ENCODE measurements at places on chromosomes 6 and 20.

GRCh38 chr6:149938571-149939355 lies 3.1 kb upstream of the ULBP2 start:
- peak; percentile 28 for DNase-seq

DNA sequence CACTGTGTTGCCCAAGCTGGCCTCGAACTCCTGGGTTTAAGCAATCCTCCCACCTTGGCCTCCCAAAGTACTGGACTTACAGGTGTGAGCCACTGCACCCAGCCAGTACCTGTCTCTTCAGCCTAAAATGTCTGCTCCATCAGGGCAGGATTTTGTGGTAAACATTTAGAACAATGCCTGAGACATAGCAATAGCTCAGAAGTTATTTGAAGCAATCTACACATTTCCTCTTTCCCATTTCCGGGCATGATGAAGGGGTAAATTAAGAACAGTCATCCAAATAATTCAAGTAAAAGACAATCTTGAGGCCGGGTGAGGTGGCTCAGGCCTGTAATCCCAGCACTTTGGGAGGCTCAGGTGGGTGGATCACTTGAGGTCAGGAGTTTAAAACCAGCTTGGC lies 69.0 kb upstream of the ZNF217 start:
- no peak for DNase-seq

DNA sequence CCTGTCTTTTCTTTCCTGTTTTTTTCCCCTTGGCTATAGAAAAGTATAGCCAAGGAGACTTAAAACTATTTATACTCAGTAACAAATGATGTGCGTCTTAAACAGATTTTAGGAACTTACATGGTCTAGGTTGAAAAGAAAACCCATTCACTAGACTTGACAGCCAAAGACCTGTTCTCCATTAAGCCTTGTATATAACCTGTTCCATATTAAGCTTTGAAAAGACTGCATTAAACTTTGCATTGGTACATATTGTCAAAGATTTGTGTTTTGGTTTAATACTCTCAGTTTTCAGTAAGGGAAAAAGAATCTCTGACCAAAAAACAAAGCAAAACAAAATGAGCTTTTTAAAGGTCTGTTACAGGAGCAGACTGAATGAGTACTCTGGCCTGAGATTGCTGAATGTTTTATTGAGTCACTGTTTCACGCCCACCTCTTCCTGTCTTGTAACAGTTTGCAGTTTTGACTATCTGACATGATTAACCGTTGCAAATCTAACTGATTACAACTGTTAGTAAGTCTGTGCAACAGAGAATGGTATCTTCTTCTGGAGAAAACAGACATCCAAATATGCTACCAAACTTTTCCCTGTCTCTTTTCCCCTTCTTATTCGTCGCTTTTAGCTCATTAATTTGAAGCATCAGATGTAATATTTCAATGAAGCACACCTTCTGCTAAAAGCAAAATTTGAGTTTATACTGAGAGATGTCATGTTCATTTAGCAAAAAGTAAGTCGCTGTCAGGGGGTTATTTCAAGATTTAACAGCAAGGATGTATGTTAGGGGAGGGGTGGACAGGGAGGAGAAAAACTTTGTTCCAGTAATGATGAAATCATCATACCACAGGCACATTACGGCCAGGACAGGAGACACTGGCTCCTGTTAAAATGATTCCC lies 59.1 kb upstream of the SUPT3H start:
- DNase-seq: peak; percentile 20

GRCh38 chr20:62686869-62687830 lies 21.5 kb upstream of the NTSR1 start:
- no peak for DNase-seq

GRCh38 chr6:16764188-16764950 lies 3.1 kb upstream of the ATXN1 start:
- DNase-seq: no peak

GRCh38 chr20:4076033-4076432 lies 60.7 kb upstream of the RNF24 start:
- no peak for DNase-seq

GRCh38 chr6:145621776-145622175 lies 113.5 kb downstream of the EPM2A start:
- no peak for DNase-seq

- no peak for DNase-seq
These were observed 66.5 kb upstream of the PIM1 start for GRCh38 chr6:37103169-37104039.

- DNase-seq: no peak
These were observed 49.7 kb downstream of the THEMIS start for GRCh38 chr6:127851197-127851596.

GRCh38 chr20:38325167-38325566 lies 21.1 kb upstream of the LBP start:
- DNase-seq: no peak

DNA sequence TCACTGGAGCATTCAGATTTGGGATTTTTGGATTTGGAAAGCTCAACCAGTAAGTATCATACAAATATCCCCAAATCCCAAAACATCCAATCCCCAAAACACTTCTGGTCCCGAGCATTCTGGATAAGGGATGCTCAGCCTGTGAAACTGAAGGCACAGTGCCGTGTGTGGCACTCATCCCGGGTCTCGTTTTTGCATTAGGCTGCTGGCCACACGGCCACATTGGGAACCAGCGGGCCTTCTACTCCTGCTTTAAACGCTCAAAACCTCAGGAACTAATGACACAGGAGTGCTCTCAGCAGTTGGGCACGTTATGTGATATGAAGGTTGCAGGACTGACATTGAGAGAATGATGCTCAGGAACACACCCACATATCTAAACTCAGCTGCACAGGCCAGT lies 35.6 kb downstream of the PSMG4 start:
- no peak for DNase-seq

DNA sequence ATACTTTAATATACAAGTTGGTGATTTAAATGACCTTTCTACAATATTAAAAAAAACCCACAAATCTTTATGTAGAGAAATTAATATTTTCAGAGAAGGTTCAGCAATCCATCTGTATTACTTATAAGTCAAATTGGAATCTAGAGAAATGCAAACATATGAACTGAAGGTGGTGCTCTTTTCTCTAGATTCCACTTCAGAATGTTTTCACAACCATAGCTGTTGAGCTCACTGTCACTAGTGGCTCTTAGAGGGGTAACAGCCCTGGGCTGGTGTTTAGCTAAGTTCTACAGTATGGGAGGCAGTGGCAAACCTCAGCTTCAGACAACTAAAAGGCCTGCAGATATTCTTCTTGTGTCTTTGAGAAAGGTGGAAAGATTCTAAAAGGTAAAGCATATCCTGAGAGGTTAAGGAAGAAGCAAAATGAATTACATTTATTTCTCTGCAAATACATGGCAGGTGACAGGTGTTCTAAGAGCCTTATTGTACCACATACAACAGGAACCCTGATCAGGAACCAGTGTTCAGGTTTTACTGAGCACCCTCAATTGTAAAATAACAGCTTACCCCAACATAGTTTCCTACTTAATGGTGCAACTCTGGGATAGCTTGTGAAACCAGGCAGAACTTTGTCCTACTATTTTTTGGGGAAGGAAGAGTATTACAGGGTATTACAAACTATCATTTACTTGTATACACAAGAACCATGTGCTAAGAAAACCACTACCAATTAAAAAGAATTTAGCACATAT lies 56.6 kb upstream of the SAMHD1 start:
- DNase-seq: no peak

GRCh38 chr20:10316582-10316981 lies 98.0 kb downstream of the SNAP25 start:
- no peak for DNase-seq

GRCh38 chr6:117615750-117616390 lies 13.6 kb upstream of the GOPC start:
- DNase-seq: no peak

- DNase-seq: no peak
These were observed 20.3 kb downstream of the PRDM1 start for GRCh38 chr6:106106276-106107042.

DNA sequence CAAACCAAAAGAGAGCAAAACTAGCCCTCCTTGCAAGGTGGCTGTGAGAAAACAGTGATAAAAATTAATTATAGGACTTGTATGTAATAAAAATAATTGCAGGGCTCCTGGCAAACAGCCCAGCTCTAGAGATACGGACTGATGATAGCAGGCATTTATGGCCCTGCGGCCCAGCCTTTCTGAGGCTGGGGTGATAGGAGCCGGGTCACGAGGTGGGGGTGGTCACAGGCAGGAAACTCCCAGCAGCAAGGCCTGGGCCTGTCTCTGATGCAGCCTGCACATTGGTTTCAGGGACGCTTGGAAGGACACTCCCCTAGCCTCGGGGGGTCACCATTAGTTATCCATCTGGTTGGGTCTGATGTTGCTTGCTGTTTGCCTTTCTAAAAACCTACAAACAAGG lies 18.7 kb upstream of the TTPAL start:
- no peak for DNase-seq

DNA sequence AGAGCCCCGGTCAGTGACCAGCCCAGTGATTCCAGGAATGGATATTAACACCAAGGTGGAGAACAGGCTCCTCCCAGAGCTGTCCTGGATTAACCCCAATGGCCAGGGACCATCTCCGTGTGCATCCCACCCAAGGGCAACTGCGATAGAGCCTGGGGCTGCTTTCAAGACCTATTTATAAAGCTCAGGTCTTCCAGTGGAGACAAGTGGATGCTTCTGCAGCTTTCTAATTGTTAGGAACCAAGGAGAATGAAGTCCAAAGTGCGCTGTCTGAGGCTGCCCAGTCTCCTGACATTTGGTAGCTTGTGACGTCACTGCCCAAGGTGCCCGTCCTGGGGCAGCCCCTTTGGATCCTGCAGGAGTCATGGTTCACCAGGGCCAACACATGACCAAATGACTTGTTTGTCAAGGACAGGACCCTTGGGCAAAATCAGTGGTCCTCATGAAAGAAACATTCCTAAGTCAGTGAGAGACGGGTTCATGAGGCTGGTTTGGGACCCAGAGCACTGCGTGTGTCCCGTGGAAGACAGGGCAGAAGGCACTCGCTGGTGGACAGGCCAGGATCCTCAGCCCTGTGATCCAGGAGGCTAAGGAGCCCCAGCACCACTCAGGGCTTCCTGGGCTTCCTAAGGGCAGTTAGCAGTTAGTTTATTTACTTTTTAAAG lies 174.9 kb downstream of the ANKRD60 start:
- no peak for DNase-seq

DNA sequence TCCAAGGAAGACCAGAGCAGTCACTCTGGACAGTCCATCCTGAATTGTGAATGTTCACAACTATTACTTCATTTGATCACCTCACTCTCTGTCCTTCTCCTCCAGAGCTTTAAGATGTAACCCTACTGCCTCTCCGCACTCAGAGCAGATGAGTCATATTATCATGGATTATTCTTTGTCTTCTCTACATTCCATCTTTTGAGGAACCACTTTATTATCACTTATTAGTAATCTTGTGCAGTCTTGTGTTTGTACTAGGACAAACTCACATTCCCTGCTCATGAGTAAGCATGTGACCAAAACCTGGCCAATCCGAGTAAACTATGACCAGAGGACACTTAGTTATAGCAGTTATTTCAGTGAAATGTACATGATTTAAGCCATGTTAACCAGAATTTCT lies 401.5 kb upstream of the ADGRB3 start:
- DNase-seq: no peak

GRCh38 chr20:62486484-62486883 lies 10.7 kb upstream of the GATA5 start:
- DNase-seq: no peak

- no peak for DNase-seq
These were observed 79.0 kb downstream of the ALDH8A1 start for GRCh38 chr6:134870677-134871498.

DNA sequence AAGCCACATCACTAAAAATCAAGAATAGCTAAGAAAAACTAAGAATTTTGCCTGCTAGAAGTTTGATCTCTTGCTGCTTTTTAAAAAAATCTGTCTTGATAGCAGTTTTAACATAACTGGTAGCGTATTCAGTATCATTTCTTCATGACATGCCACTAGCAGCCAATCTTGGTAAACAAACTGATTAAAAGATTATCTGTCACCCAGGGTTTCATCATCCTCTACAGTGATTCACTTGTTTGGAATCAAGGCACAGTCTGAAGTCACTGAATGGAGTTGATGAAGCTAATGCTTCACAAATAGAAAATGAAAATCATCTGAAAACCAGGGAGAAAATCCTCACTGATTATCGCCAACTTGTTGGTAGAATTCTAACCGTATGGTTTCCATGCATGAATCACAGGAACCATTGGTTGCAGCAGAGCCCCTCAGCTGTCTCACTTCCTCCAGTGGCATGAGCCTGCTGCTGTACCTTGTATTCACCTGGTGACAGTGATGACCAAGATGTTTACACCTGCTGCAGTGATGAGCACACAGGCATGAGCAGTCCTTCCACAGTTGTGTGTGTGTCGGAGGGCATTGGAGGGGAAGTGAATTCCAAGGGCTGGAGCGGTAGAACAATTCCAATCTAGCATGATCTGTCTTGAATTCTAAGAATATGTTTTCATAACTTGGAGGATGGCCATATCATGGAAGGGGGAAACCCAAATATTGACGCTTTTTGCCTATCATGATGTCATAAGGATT lies 275.0 kb downstream of the KHDC1L start:
- no peak for DNase-seq

DNA sequence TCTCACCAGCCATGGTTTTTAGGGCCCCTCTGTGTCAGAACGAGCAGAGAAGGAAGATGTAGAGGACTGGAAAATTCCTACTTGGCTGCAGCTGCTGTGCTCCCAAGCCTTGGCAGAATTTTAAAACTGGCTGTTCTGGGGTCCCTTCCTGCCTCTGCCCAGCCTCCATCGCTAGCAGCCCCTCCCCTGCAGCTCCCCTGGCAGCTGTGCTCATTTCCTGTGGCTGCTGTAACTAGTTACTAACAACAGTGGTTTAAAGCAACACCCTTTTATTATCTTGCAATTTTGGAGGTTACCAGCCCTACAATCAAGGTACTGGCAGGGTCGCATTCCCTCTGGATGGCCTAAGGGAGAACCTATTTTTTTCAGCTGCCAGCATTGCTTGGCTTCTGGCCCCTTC lies 3.7 kb upstream of the CST11 start:
- no peak for DNase-seq

DNA sequence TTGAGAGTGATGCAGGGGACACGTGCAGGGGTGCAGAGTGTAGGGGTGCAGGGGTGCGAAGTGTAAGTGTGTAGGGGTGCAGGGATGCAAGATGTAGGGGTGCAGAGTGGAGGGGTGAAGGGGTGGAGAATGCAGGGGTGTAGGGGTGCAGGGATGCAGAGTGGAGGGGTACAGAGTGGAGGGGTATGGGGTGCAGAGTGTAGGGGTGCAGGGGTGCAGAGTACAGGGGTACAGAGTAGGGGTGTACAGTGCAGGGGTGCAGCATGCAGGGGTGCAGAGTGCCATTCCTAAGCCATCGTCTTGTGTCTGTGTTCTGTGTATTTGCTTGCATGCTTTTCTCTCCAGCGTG lies 345.4 kb downstream of the TAF4 start:
- no peak for DNase-seq

GRCh38 chr20:55415567-55416142 lies 589.7 kb downstream of the CBLN4 start:
- DNase-seq: no peak

Measured in stimulated activated CD8-positive, alpha-beta memory T cell treated with anti-CD3 and anti-CD28 coated beads, Interleukin-15, amount 100 ng/mL, for 48 hours (primary cell).